ENCODE measurements at places on chromosomes 7 and 10.

- DNase-seq, result no peak
Measured at GRCh38 chr7:100017300-100017699, 1.9 kb downstream of the ZKSCAN1 start.

DNA sequence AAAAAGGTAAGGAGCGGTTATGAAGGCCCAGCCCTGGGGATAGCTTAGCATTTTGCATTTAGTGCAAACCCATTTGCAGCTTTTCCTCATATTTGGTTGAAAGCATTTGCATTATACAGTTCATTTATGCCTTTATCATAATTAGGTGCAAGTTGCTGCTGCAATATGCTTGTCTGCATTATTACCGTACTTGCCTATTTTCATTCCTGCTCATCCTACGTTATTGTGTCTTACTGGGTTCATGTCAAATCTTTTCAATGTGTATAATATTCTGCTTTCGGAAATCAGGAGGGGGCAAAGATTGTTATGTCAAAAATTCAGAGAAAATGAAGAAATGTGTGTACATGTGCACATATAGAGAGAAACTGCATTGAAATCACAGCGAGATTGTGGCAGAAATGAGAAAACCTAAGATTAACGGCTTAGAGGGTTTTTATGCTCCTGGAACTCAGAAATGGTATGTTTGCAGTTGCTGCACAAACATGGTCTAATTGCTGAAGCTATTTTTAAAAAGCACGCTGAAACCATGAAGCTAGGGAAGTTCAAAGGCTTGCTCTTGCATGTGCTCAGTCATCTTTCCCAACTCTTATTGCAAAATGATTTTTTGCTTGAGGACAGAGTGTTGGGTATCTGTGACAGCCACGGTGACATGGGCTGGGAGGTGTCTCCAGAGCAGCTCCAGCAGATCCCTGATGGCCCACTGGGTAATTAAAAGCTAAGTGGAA lies 613.2 kb downstream of the SDK1 start:
- DNase-seq, result no peak

GRCh38 chr7:27834179-27834921 lies 94.4 kb downstream of the TAX1BP1 start:
- DNase-seq, result no peak

DNA sequence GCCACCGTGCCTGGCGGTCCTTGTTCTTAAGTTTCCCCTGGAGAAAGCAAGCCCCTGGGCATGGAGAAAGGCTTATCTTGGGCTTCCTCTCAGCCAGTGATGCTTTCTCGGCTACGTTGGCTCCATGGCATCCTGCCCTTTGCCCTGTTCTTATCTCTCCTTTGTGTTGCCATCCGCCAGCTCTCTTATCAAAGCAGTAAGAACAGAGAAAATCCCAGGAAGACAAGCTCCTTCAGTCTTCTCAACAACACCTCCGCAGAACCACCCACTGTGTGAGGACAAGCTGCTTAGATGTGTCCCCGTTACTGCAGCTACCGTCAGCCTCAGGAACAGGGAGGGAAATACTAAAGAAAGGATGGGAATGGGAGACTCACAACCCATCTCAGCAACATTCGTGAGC lies 3.3 kb downstream of the PLEKHS1 start:
- DNase-seq, result no peak

- DNase-seq, result no peak
Measured at GRCh38 chr10:83990126-83990525, 149.2 kb upstream of the GHITM start.

GRCh38 chr7:98224701-98225181 lies 13.5 kb downstream of the BHLHA15 start:
- DNase-seq, result no peak

GRCh38 chr7:20312562-20312961 lies 18.1 kb upstream of the ITGB8 start:
- no peak for DNase-seq

- no peak for DNase-seq
Measured at GRCh38 chr10:72277996-72278667, 4.4 kb downstream of the DDIT4 start.

- DNase-seq, result no peak
Measured at GRCh38 chr7:108861071-108861470, 291.4 kb downstream of the DNAJB9 start.

DNA sequence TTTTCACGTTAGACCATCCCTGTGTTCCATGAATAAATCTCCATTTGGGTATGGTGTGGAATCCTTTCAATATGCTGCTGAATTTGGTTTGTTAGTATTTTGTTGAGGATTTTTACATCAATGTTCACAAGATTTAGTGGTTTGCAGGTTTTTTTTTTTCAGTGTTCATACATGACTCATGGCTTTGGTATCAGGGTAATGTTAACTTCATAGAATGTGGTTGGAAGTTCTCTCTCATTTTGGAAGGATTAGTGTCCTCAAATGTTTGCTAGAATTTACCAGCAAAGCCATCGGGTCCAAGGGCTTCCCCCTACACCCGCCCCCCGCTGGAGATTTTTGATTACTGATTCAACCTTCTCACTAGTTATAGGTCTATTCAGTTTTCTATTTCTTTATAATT lies 398.0 kb downstream of the NXPH1 start:
- DNase-seq, result no peak

GRCh38 chr10:95783741-95784140 lies 27.8 kb downstream of the ENTPD1 start:
- no peak for DNase-seq

- DNase-seq, result no peak
Measured at GRCh38 chr7:91655656-91656055, 224.8 kb downstream of the MTERF1 start.

DNA sequence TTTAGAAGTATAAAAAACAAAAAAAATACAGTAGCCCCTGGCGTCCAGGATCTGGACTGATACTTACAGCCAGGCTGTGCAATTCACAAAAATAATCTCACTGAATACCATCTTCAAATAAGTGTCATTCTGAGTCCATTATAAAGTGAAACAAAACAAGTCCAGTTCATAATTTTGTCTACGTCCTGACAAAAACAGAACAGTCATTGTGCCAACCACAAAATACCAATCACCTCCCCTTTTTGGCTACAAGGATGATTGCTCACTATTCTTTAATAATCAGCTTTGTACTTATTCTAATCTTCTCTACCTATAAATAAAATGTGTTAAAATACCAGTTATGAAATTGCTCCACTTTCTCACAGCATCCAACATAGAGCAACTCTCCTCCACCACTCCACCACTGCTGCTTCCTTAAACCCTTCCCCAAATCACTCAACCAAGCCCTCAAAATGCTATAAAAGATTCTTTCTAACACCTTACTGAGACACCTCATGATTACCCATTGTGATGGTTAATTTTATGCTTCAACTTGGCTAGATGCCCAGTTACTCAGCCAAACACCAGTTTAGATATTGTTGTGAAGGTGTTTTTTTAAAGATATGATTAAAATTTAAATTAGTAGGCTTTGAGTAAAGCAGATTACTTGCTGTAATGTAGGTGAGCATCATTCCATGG lies 479.8 kb upstream of the SEMA3A start:
- no peak for DNase-seq

GRCh38 chr10:130809181-130809580 lies 502.3 kb downstream of the TCERG1L start:
- DNase-seq, result no peak

DNA sequence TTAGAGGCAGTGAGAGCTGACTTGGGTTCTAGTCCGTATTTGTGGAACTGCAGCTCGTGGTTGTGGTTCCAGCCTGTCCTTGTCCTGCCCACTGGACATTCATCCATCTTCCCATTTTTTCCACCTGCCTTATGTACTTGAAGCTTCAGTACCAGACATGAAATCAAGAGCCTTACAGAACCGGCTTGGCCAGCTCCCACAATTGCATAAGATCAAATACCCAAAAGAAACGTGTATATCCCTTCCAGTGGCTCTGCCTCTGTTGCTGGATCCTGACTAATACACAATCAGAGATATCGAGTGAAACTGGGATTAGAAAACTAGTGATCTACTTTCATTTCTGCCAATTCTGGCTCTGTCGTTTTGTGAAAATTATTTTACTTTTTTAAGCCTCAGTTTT lies 23.8 kb upstream of the LIPA start:
- DNase-seq, result no peak

DNA sequence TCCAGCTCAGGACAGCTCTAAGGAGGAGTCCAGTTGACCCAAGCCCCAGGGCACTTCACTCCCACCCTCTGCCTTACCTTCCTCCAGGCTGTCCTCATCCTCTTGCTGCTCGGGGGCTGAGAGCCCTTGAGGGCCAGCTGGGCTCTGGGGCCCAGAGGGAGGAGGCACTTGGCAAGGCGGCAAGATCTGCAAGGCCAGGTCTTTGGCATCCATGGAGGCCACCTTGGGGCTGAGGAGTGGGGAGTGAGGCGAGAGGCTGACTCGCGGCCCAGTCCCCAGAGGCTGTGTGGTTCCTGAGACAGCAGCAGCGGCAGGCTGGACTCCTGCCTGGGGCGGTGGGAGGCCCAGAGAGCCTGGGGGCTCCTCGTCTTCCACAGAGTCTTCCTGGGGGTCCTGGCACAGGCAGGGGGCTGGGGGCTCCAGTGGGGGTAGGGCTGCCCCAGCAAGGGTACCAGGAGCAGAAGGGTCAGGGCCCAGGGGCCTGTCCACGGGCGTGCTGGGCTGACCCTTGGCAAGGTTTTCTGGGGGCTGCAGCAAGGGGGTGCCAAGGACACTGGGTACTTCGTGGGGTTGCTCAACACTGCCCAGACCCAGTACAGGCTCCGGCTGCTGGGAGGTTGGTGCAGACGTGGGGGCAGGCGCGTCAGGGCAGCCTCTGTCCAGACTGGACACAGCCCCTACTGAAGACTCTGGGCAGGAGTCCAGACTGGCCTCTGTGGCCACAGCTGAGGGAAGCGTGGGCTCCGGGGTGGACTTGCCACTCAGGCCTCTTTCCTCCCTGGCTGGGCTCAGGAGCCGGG lies 6.5 kb downstream of the NACAD start:
- DNase-seq, result no peak

All from stimulated activated CD4-positive, alpha-beta T cell treated with anti-CD3 and anti-CD28 coated beads, TNF-alpha, amount 100 ng/mL, for 24 hours (primary cell).